ENCODE measurements at places on chromosomes 6 and 20. TPM values are rescaled to one million over a fixed set of nuclear protein-coding genes. Genes with fewer than 3 reads are reported as not detected.

- DNase-seq: no peak
Observed at GRCh38 chr6:107833136-107833535, 9.0 kb upstream of the SCML4 start.

The MTFR2 gene
- 3.3 TPM for polyA plus RNA-seq

DNA sequence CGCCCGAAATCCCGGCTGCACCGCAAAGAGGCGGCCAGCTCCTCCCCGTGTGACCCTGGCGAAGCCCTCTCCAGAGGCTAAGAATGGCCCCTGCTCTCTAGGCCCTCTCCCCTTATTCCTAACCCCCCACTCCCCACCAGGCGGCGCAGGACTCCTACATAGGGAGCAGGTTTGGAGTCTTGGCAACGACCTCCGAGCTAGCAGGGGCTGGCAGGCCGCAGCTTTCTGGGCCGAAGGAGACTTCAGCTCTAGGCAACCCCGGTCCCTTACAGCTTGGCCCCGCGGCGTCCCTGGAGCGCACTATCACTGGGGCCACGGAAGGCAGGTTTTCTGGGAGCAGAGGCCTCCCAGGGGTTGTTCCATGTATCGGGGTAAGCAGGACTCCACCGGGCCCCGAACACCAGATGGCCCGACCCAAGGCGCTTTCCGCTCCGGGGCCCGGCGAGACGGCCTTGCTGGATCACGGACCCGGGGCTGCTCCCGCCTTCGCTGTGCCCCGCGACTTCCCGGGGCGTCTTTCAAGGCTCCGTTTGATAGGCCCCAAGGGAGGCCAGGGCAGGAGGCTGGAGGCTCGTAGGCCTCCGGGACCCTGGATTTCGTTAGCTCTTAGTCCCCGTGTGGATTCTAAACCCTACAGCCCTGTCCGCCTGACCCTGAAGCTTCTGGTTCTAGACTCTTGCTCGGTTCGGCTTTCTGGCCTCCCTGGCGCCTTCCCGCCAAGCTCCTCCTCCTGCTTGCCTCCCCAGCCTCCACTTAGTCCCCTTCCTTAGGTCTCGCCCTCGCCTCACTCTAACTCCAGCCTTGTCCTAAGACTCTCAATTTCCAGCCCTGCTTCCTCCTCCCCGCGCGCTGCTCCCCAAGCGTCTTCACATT is 1.9 kb downstream of the SLC32A1 start:
- DNase-seq: no peak

The PGC gene
- 5.4 TPM for polyA plus RNA-seq

- no peak for DNase-seq
Observed at GRCh38 chr6:35090734-35091133, 50.4 kb downstream of the TCP11 start.

The DSP gene
- polyA plus RNA-seq: 60.2 TPM

DNA sequence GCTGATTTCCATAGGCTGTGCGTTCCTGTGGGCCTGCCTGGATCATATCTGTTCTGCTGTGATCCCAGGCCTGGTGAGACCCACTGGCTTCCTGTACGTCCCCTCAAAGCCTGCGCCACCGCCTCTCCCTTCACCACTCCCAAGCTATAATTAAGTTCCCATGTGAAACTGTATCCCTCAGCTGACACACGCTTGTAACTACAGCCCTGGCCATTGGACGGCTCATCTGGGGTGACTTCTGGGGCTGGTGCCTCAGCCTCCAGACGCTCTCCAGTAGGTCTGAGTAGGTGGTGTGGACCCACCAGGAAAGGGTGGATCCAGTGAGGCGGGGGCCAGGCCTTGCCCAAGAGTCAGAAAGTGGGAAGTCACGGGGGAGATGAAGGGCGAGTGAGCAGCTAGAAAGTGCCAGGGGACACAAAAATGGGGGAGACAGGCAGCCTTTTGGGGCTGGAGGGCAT is 21.0 kb downstream of the PPARD start:
- DNase-seq: no peak

DNA sequence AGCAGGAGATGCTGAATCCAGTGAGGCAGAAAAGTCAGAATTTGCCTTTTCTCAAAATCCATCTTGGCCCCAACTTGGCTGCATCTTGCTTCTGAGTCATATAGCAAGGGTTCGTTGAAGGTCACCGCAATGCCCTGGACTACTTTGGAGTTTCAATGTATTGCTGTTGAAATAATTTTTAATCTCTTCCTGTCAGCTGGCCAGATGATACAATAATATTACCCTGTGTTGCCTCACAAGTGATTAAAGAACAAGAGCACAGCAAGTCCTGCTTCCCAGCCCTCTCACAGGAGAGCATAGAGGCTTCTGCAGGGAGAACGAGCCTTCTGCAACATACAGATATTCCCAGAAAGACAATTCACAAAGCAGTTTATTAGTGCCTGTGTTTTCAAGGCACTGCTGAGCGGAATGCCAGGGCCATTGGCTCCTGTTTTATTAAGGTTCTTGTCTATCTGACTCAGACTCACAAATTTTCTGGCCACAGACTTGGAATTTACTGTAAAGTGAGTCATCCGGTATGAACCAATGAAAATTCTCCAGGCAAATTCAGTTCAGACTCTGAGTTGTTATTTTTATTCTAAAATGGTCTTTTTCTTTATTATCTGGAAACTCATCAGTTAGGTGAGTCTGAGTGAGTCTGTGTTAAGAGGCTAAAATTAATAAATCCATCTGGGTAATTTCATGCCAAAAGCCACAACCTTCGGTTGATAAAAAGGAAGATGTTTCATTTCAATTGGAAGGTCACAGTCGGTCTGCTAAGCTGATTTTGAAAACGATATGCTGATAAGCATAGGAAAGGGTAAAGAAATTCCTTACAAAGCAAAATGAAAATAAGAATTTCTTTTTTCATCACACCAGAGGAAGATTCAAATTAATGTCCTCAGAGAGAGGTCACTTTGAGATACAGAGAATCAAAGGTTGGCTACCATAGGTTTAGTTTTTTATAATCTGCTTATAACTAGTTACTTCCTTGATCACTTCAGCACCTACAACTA is 289.4 kb upstream of the STXBP5 start:
- peak; percentile 68 for DNase-seq

The PPP1R16B gene
- 7.4 TPM for polyA plus RNA-seq

- no peak for DNase-seq
Observed at GRCh38 chr6:154496186-154496585, 14.3 kb downstream of the CNKSR3 start.

- no peak for DNase-seq
Observed at GRCh38 chr20:46151936-46152335, 33.8 kb downstream of the CD40 start.

- no peak for DNase-seq
Observed at GRCh38 chr6:37232430-37233017, 25.0 kb upstream of the TBC1D22B start.

DNA sequence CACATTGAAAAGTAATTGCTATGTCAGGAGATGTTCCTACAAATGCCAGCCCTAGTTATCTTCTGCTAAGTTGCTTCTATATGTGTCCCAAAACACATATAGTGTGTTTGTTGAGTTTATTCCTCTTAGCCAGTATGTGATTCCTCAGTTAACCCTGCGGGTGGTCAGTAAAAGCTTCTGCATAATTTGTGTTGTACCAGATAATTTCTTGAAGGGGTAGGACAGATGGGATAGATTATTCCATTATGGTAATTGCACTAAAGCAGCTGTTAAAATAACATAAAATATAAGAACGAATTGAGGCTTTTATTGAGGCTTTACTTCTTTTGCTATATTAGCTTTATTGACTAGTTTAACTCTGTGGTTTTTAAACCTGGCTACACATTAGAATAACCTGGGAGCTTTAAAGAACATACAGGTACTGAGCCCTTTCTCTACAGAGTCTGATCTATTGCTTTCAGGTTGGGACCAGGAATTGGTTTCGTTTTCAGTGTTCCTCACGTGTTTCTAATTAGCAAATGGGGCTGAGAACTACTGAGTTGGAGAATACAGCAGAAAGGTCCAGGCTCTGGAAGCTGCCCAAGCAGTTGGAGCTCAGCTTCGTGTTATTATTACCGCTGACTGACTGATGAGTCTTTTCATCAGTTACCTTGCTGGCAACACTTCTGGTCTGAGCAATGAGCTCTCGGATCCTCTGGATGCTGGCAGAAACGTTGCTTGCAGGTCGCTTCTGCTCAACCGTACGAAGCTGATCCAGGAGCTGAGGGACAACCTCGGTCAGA is 56.9 kb downstream of the FAM229B start:
- DNase-seq: no peak

The NNAT gene
- polyA plus RNA-seq: 81.3 TPM

GRCh38 chr6:7241709-7242645 is 71.0 kb downstream of the SSR1 start:
- DNase-seq: peak; percentile 59

The PDYN gene
- polyA plus RNA-seq: not detected

The RAMACL gene
- 0.40 TPM for polyA plus RNA-seq

The PACRG gene
- 6.4 TPM for polyA plus RNA-seq

DNA sequence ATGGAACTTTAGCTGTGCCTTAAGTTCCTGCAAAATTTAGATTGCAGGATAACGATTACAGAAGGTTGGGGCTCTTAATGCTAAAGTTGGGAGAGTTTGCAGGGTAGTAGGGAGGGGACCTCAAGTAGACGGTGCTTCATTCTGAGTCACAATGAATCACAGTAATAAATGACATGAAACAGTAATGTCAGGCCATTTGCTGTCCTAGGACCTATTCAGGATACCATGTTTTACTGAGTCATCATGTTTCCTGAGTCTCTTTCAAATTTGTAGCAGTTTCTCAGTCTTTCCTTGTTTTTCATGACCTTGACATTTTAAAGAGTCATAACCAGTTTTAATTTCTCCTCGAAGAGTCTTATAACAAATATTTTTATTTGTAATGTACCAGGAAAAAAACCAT is 406.9 kb upstream of the MAP3K7 start:
- DNase-seq: no peak

The COL21A1 gene
- 140 TPM for polyA plus RNA-seq

The CST4 gene
- polyA plus RNA-seq: not detected

The NT5E gene
- 16.7 TPM for polyA plus RNA-seq

The TM9SF4 gene
- 66.4 TPM for polyA plus RNA-seq

GRCh38 chr6:166784691-166785090 is 157.6 kb upstream of the RPS6KA2 start:
- no peak for DNase-seq

- no peak for DNase-seq
Observed at GRCh38 chr20:63738687-63739129, 868 bp upstream of the SLC2A4RG start.

GRCh38 chr6:96466147-96466863 is 55.3 kb upstream of the UFL1 start:
- no peak for DNase-seq

The SASH1 gene
- polyA plus RNA-seq: 25.2 TPM

The LY86 gene
- polyA plus RNA-seq: 3.8 TPM

DNA sequence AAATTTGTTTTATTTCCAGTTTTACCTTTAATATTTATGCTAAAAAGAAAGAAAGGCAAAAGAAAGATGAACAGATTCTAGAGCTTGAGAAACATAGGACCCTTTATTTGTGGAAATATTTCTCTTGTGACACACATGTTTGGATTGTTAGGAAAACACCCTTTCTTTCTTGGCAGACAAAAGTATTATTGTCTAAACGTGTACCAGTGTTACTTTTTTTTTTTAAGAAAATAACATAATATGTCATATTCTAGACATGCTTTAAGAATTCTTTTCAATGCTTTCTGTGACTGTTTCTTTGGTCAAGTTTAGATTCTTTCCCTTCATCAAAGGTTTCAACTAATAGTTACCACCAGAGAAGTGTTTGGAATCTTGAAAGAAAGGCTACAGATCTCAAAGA is 183.4 kb upstream of the CNR1 start:
- no peak for DNase-seq

- DNase-seq: no peak
Observed at GRCh38 chr20:20520776-20521175, 152.9 kb downstream of the INSM1 start.

GRCh38 chr6:159929819-159930218 is 39.0 kb downstream of the MAS1 start:
- DNase-seq: no peak

DNA sequence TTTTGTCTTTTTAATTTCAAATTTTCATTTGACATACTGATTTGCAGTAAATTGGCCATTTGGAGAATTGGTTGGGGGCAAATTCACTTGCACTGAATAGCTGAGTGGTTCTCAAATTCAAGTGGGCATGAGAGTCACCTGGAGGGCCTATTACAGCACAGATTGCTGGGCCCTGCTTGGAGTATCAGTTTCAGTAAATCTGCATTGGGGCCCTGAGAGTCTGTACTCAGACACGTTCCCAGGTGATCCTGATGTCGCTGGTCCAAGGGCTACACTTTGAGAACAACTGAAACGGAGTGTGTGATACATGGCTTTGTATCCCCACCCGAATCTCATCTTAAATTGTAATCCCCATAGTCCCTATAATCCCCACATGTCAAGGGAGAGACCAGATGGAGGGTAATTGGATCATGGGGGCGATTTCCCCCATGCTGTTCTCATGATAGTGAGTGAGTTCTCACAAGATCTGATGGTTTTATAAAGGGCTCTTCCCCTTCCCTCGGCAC is 115.9 kb downstream of the KLHL32 start:
- DNase-seq: peak; percentile 1

DNA sequence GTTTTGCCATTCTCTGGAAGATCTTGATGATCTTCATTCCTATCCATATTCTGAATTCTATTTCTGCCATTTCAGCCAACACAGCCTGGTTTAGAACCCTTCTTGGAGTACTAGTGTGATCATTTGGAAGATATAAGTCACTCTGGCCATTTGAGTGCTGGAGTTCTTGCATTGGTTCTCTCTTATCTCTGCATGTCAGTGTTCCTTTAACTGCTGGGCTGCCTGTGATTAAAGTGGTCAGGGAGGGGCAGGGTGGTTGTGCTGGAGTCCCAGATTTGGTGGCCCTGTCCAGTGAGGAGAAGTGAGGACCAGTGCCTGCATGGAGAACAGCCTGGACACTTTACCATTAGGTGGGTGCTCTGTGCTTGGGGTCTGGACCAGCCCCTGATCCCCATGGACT is 173.0 kb downstream of the SOD2 start:
- DNase-seq: no peak

DNA sequence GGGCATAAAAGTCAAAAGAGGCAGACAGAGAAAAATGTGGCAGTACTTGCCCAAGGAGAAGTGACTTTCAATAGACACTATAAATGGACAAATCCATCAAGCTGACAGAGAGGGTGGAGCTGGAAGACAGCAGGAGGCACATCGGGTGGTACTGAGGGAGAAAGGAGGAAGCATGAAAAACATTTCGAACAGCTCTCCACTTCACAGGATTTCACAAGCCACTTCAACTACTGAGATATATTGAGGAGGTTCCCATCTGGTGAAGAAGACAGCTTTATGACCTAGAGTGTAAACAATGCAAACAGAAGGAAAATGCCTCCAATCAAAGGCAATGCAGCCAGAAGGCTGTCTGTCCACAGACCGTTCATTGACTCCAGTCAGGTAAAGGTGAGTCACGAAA is 259.4 kb upstream of the ECI2 start:
- no peak for DNase-seq

DNA sequence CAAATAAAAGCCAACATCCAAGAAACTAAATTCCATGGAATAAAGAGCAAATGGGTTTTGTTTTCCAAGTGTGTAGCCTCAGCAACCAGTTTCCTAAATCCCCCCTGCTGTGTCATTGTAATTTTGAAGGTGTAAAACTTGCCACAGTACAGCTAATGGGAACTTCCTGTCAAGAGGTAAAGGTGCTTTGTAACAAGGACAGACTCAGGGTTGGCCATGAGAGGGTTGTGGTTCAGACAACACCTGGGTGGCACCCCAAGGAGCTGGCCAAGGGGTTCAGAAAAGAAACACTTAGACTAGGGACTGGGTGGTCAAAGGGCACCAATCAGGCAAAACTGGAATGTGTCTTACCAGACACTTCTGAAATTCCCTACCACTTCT is 52.4 kb upstream of the LYRM2 start:
- DNase-seq: no peak
